ENCODE measurements at places on chromosomes 1 and 21.

- DNase-seq = no peak
These were observed 32.1 kb upstream of the CLIC4 start for GRCh38 chr1:24713176-24713575.

GRCh38 chr1:165842023-165842670 is 14.7 kb downstream of the UCK2 start:
- DNase-seq = no peak

- no peak for DNase-seq
These were observed 67.6 kb downstream of the RGS13 start for GRCh38 chr1:192703283-192704206.

DNA sequence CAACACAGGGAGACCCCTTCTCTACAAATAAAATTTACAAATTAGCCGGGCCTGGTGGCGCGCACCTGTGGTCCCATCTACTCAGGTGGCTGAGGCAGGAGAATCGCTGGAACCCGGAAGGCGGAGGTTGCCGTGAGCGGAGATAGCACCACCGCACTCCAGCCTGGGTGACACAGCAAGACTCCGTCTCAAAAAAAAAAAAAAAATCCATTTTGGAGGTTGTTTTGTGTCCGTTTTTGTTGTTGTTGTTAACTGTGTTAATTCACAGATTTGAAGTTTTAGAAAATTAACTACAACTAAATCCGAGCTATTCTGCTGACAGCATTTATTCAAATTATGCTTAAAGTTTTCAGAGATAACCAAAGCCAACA is 618 bp downstream of the CLCC1 start:
- no peak for DNase-seq

DNA sequence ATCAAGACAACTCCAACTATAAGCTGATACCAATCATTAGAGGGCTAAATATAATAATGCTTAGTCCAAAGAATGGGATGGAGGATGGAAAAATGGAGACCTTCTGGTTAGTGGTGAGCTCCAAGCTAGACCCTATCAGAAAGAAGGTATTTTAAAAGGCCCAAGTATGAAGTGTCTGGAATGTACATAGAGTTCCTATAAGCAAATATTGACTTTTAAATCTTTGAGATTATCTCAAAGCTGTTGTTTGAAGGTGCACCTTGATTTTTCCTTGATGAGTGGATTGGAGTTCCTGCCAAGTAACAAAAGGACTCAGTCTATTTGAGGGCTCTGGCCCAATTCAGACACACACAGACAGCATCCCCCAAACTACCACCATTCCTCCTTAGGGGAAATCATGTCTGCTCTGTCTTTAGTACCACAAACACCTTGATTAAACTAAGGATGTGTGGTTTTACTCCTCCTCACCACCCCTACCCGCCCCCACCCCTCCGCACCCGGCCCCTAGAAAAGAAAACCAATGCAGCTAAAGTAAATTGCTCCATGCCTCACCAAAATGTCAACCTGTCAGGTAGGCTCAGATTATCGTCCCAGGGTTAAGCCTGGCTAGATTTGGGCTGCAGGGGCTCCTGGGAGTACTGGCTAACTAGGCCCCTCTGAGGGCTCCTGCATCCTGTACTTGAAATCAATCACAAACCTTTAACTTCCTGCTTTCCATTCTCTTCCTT is 59.4 kb downstream of the CDC7 start:
- no peak for DNase-seq

DNA sequence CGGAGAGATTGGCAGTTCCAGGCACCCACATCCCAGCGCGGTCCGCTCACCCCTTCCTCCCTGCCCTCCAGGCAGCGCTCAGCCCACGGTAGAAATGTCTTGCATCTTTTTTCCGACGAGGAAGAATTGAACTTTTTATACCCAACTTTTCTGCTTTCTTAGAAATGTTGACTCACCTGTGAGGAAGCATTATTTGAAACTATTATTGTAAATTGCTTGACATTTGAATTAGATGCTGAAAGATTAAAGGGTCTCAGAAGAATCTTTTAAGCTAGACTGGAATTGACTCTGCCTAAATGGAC is 912 bp upstream of the SIPA1L2 start:
- no peak for DNase-seq

- no peak for DNase-seq
These were observed 16.1 kb downstream of the LRP8 start for GRCh38 chr1:53311702-53312305.

DNA sequence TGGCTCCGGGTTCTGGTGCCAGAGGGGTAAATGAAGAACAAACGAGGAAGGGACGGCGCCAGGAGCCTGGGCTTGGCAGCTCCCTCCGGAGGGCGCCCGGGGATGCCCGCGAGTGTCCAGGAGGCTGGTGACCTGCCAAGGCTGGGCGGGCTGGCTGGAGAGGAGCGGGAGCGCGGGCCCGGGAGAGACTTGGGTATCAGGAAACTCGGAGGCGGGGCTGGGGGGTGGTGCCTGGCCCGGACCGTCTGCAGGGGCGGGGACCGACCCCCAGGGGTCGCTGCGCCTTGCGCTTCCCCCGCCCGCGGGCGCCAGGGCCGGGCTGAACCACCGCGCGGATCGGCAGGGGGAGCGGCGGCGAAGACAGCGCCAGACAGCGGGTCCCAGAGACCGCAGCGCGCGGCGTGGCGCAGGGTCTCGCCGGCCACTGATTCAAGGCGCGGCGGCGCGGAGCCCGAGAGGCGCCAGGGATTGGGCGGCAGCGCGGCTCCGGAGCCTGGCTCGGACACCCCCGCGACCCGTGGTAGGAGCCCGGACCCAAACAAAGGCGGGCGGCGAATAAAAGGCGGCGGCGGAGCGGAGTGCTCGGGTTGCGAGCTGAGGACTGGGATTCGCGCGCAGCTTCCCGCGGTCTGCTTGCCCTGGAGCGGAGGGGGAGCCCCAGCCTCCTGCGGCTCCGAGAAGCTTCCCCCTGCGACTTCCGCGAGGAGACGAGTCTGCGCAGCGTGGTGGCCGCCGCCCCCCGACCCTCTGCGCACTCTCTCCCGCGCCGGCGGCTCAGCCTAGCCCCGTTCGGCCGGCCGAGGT is at the start of gene DISP3:
TSS of gene DISP3 (plus strand) at position 585 of the 804 bp plus-strand sequence. CDS start 21,838 bp downstream, outside the sequence.
- no peak for DNase-seq

- DNase-seq = no peak
These were observed 62.0 kb downstream of the SIK1 start for GRCh38 chr21:43364851-43365424.

- DNase-seq = no peak
These were observed 12.6 kb downstream of the C1orf162 start for GRCh38 chr1:111486431-111486830.

DNA sequence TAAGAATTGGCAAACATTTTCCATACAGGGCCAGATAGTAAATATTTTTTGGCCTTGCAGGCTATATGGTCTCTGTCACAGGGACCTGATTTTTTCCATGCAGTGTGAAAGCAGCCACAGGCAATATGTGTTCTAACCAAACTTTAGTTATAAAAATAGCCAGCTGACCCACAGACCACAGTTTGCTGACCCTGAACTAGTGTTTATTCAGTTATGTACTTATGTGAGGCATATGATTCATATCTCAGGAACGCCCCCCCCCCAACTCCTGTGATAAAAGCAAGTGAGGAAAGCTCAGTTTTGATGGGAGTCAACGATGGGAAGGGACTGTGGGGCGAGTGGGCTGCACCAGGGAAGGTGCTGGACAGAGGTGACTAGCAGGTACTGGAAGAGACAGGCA is 80.1 kb downstream of the HMGB4 start:
- peak; percentile 66 for DNase-seq

DNA sequence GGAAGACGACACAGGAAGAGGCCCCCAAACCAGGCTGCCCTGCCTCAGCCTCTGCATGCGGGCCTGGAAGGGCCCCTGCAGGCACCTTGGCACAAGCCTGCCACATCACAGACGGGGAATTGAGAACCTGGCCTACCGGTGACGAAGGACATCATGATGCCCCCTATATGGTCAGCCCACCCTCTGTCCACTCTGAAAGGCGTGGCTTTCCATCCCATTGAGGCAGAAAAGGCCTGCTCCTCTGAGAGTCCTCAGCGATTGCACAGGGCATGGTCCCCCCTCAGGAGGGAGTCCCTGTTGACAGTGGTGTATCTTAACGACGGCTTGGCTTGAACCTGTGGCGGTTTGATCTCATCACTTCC is 11.4 kb downstream of the KRTAP10-1 start:
- no peak for DNase-seq

- no peak for DNase-seq
These were observed 113.9 kb downstream of the PEX14 start for GRCh38 chr1:10588640-10589039.
